ENCODE measurements at places on chromosomes 1 and 21.

DNA sequence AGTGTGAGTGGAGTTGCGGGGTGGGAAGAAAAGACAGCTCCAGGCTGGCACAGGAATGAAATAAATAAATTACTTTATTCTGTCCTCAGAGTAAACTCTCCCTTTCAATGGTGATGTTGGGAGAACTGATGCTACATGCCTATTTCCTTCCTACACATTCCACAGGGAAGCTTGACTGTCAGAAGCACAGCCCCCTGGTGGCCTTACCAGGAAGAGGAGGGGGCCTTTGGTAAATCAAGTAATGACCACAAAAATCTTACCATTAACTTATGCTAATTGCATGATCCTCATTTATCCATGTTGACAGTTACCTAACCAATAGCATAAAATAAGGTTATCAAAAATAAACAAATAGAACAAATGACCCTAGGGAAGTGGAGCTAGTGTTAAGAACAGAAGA, 605.0 kb upstream of the PKN2 start:
- DNase-seq, result no peak

GRCh38 chr21:38570596-38570995, 72.3 kb upstream of the ERG start:
- DNase-seq, result no peak

DNA sequence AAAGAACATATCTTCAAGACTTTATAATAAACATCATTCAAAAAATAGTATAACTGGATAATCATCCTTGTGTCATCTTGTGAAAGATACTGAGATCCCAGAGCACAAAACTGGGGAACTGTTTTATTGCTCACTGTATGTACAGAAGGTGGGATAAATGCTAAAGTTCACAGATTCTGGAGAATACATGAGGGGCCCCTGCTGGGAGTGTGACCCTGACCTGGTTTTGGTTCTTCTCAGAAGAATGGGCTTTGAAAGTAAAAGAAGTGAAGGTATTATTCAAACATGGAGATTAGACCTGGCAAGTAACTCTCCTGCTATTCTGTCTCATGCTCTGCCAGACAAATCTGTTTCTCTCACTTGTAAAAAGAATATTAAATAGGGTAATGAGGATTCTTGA, 14.5 kb downstream of the WDR26 start:
- DNase-seq, result no peak

GRCh38 chr1:230149751-230150584, 82.9 kb downstream of the GALNT2 start:
- no peak for DNase-seq

DNA sequence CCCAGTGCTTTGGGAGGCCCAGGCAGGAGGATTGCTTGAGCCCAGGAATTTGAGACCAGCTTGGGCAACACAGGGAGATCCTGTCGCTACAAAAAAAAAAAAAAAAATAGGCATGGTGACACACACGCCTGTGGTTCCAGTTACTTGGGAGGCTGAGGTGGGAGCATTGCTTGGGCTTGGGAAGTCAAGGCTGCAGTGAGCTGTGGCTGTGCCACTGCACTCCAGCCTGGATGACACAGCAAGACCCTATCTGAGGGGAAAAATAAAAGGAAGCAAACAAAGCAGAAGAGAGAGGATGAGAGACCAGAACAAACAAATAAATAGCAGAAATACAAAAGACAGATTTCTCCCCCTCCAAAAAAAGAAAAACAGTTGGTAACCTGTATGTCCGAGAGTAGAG, 34.0 kb downstream of the MTF2 start:
- no peak for DNase-seq

- peak; percentile 63 for DNase-seq
These were observed 13.5 kb upstream of the TNFRSF1B start for GRCh38 chr1:12153181-12153785.

- DNase-seq, result peak; percentile 75
These were observed 37.7 kb downstream of the KIAA0040 start for GRCh38 chr1:175154629-175155472.

- peak; percentile 11 for DNase-seq
These were observed 2.2 kb downstream of the SPATA6 start for GRCh38 chr1:48469616-48470480.

GRCh38 chr1:109826930-109827349, 63.2 kb upstream of the EPS8L3 start:
- DNase-seq, result no peak

GRCh38 chr1:229318056-229318455, 24.8 kb downstream of the CCSAP start:
- DNase-seq, result no peak

GRCh38 chr1:227318853-227319607, 738 bp upstream of the CDC42BPA start:
- DNase-seq, result no peak

DNA sequence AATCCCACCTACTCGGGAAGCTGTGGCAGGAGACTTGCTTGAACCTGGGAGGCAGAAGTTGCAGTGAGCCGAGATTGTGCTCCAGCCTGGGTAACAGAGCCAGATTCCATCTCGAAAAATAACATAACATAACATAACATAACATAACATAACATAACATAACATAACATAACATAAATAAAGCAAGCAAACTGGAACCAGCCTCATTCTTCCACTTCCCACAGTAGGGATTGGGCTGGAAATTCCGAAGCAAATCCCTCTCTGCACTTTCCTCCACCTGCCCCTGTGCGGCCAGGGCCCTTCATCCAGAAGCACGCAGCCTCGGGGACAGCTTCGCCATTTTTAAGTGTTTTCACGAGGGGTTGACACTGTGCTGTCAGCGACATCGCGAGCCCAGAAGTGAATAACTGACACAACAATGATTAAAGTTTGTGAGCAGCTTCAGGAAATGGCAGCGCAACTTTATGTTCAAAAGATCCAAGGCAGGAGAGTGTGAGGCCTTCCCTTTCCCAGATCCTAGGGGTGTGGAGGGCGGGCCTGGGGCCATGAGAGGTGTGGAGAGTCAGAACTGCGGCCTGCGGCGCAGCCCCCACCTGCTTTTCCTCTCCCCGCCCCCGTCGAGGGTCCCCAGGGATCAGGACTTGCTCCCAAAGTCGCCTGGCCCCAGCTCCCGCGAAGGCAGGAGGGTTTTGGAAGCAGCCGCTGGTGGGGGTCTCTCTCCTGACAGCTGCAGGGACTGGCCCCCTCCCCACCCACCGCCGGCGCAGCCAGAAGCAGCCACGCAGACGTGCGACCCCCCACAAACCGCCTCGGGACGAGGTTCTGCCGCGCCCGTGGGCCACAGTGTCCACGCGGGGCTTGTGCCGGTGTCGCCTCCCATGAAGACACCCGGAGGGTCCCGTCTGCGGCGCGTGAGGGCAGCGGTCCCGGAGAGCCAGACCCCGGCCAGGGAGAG, 651 bp upstream of the GABRD start:
- DNase-seq, result no peak

- DNase-seq, result no peak
These were observed 28.8 kb upstream of the MTF1 start for GRCh38 chr1:37888022-37888700.

DNA sequence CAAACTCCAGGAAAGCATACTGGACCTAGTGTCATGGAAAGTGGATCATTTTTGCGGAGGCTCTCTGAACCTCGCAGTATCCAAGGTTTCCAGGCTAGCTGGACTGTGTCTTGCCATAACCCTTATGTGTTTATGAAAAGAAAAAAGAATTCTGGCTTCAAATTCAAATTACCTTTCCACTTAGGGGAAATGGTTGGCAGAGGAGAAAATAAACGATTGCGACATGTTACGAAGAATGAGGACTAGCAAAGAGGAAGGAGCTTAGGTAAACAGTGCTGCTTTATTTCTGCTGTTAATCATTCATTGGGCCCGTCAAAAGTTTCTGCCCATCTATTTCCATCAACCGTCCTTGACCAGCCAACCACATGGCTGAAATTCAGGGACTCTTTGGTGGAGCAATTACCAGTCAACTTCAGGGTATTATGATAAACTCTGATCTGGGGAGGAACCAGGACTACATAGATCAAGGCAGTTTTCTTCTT, at the start of gene C4BPA:
TSS of gene C4BPA (plus strand) at position 342 of the 482 bp plus-strand sequence. CDS start 8,793 bp downstream, outside the sequence.
- no peak for DNase-seq

DNA sequence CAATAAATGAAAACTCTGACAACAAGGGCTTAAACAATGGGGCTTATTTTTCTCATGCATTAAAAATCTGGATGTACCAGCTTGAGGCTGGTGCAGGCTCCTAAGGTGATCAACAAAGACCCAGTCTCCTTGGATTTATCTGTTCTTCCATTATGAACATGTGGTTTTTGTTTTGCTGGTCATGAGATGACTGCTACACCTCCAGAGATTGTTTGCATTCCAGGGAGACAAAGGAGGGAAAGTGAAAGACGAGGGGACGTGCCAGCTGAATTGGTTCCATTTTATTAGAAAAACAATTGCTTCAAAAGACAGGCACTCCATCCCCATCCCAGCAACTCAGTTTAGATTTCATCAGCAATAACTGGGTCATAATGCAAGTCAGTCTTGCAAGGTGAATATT, 90.9 kb upstream of the KCNK1 start:
- DNase-seq, result no peak

DNA sequence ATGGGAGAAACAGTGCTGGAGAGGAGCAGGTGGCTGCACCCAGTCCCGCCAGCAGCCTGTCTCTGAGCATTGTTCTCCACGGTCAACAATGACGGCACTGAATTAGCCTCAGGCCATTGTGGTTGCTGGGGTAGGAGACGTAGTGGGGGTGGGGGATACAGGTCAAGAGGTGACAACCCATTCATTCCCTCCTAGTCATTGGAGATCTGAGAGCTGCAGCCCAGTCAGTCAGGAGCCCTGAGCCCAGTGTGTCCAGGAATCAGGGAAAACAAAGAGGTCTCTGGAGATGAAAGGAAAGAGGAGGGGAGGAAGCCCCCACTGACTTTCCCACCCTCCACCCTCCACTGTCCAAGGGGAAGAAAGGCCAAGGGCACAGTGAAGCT, 15.3 kb downstream of the SMIM12 start:
- DNase-seq, result no peak

DNA sequence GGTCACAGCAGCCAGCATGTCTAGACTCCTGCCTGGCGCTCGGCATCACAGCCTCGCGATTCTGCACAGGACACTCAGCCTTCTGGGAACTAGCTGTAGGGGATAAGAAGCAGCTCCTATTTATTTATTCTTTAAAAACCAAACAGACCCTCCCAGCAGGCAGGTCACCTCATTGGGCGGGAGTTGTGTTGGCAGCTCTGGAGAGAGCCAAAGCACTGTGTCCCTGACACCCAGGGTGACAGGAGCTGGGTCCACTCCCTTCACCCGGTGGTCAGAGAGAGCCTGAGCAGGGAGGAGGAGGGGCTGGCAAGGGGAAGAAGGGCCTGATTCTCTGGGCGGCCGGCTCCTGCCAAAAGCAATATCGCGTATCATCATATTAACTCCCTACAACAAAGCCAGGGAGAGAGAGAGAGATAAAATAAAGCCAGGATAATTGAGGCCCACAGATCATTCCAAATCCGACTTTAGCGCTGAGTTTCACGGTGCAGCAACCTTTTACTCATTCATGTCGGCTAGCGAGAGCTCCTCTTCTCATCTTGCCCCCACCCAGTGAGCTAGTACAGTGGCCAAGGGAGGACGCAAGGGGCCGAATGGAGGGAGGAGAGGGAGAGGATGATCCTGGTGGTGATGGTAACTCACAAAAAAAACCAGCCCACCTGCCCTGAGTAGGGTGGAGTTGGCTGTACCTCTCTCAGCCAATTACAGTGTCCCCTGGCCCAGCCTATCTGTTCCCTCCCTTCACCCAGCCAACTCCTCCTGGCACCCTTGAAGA, 79.8 kb upstream of the IFFO2 start:
- no peak for DNase-seq
